ENCODE measurements at places on chromosomes 11 and 22.

DNA sequence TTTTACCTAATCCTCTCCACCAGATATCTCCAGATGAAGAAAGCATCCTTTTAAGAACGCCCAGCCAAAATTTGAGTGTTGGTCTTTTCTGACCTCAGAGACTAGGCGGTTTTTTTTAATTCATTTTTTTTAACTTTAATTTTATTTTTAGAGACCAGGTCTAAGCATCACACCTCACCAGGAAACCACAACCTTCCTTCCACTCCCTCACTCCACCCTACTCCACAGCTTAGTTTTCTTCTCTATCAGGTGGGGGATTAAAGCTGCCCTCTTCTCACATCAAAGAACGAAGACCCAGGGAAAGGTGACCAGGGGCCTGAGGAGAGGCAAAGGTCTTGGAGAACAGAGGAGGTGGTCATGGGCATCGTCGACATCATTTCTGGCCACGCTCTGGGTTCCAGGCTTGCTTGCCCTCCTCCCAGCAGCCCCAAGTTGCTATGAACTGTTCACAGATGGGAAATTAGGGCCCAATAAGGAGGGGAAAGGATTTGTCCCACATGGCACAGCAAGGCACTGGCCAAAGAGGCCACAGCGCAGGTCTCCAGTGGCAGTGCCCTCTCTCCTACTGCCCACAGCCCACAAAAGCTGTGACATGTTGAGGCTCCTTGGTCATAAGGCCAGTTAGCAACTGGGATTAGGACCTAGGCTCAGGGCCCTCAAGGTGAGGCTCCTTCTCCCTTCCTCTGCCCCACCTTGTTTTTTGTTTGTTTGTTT, 1.4 kb upstream of the PEX16 start:
- peak; percentile 34 for DNase-seq

DNA sequence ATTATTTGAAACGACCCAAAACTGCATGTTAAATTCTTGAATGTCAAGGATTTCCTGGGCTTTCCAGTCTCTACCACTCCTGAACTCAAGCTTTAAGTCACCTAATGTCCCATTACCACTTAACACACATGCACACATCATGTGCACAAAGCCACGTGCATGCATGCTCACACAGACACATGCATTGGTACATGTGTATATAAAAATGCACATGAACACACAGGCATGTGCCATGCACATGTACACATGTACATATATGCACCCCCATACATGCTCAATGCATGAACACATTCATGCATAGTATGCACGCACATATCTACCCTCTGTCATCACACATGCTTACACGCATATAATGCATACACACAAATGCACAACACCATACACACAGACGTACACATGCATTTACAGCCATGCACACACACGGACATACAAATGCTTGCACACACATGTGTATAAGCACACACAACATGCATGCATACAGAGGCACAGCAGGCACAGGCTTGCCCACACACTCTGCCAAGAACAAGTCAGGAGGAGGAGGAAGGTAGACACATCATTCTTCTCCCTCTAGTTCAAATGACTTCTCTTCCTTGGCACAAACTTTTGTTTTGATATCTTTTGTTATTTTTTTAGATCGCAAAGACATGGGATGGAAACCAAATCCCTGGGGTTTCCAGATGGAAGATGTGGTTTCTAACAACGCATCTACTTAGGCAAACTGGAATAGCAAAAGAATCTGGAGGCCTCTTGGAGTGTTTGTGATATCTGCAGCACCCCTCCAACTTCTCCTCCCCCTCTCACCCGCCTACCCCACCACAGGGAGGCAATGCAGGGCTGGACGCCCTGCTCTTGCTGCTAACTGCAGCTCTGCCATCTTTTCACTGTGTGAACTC, 24.6 kb downstream of the RASD2 start:
- DNase-seq: no peak

- no peak for DNase-seq
Measured at GRCh38 chr11:118639899-118640298, 32.5 kb downstream of the PHLDB1 start.

DNA sequence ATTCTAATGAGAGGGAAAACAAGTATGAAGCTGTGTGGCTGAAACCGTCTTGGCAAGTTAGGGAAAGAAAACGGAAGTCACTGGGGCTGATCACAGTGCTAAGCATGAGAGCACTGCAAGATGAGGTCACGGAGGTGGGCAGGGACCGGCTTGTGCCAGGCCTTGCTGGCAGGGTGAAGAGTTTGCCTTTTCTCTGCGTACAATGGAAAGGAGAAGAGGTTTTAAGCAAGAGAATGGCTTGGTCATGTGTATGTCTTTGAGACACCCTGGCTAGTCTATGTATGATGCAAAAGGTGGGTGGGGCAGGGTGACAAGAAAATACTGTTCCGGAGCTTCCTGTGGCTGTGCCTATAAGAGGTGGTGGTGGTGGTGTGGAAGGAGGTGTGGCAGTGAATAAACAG, 567.9 kb downstream of the NTM start:
- DNase-seq: no peak

DNA sequence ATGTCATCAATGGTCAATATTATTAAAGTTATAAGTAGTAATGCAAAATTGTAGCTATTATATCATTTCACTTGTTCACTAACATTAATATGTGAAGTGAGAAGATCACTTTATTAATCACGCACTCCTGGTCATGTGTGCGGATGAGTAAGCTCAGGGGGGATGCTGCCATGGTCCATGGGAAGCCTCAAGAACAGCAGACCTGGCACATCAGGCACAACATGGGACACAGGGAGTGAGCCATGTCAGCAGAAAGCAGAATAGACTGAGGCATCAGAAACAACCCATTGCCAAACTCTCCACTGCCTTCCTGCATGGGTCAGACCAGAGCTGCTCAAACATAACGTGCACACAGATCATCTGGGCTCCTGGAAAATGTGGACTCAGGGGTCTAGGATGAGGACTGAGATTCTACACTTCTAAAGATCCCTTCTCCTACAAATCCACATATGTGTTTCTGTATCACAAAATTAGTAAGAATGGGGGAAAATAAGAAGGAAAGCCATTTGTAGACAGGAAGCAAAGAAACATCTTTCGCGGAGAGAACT, 63.8 kb upstream of the VPREB1 start:
- DNase-seq: no peak

DNA sequence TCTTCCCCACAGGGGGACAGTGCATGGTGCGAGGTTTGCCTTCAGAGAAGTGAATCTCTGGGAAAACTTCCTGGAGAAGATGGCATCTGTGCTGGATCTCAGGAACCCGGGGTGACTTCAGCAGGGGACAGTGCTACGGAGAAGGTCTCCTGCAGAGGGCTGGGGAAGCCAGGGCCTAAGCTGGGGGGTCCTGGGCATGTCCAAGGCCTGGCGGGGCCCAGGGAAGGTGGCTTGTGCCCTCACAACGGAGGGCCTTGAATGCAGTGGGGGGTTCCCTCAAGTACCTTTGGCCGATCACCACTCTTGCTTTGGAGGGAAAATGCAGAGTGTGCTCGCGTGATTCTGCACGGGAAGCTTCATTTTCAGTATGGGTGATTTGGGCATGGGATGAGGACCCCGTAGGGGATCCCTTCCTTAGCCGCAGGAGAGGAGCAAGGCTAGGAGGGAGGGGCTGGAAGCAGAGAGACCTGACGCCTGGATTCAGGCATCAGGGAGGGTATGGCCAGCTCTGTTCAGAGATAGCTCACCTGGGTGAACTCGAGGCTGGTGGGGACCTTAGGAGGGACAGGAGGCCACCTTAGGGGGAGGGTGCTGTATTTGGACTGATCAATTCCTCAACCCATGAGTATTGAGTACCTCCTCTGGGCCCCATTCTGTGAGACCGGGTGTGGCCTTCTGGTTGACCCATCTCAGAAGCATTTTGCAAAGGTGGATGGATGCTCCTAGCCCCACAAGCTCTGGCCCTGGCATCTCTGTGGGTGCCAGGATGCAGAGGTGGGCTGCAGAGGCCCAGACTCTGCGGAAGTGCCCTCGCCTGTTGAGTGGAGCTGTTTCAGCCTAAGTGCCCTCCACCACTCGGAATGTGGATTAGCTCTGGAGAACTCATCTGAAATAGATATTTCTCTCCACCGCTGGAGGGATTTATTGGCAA, 529.4 kb downstream of the TBC1D22A start:
- DNase-seq: peak; percentile 20

- DNase-seq: peak; percentile 97
Measured at GRCh38 chr22:40044102-40044869, 49.5 kb downstream of the FAM83F start.

GRCh38 chr22:38835888-38836301, 7.9 kb downstream of the NPTXR start:
- DNase-seq: peak; percentile 39
